Central memory CD4-positive, alpha-beta T cell (primary cell): ENCODE measurements at places on chromosomes 13 and 19.

DNA sequence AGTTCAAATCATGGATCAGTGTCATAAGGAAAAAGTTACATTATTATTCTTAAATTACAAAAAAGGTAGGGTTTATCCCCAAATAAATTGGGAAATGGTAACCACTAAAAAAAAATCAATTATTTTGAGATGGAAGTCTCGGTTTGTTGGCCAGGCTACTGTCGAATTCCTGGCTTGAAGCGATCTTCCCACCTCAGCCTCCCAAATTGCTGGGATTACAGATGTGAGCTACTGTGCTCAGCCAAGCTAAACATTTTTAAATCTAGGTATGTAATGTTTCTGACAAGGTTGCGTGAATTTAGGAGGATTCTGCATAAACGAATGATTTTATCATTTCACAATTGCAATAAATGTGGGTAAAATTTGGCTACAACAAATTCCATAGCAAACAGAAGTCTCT lies 2.0 kb downstream of the NAA16 start:
- DNase-seq, result no peak

DNA sequence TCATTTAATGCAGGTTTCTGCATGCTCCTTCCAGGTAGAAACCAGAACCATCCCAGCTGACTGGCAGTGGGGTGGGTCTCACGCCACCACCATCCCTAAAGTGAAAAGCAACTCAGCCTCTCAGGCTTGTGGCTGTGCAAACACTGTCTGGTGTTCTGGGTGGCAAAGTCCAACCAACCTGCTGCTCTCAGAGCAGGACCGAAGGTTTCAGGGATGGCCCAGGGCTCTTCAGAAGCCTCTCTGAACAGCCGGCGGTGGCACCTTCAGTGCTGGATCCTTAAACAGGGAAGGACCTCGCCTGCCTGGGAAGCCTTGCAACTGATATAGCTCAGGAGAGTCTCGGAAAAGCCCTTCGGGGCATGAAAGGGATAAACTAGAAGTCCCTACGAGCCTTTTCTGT lies 100.8 kb downstream of the COL4A1 start:
- no peak for DNase-seq

GRCh38 chr19:40445780-40446262 lies 1.7 kb upstream of the SERTAD3 start:
- no peak for DNase-seq

DNA sequence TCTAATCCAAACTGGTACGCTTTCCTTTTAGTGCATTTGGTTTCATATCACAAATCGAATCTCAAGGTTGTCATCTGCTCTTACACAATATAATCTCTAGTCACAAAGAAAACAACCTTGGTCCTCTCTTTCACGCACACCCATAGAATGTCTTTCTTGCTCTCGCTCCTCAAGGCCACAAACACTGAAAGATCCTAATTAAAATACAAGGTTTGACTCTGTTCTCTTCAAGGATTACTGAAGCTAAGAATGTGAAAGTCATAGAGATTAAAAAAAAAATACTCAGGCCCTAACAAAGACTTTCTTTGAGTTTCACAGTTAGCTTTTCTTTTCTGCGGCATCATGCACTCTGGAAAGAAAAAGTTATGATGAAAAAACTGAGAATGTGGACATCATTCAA lies 891.5 kb downstream of the EFNB2 start:
- no peak for DNase-seq

DNA sequence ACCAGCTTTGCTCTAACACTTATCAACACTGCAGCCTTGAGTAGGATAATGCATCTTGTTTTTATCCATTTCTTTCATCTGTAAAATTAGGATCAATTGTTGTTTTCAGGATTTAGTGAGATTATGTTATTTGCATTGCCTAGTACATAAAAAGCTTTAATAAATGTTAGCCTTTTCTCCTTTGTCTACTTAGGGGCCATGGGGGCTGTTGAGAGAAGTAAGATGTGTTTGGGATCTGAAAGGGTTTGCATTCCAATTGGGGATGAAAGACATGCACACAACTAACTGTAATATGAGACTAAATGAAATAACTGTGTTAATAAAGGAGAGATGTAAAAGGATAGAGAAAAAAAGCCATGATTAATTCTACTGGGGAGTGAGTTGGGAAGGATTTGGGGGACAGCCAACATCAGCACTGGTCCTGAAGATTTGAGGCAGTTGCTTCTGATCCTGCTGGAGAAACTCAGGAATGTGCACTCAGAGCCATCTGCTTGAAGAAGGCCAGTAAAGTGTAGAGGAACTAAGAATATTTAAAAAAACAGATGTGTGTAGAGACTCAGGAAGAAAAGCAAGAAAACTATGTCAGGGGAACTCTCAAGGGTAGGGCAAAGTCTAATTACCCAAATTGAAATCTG lies 236.3 kb downstream of the OLFM4 start:
- no peak for DNase-seq

DNA sequence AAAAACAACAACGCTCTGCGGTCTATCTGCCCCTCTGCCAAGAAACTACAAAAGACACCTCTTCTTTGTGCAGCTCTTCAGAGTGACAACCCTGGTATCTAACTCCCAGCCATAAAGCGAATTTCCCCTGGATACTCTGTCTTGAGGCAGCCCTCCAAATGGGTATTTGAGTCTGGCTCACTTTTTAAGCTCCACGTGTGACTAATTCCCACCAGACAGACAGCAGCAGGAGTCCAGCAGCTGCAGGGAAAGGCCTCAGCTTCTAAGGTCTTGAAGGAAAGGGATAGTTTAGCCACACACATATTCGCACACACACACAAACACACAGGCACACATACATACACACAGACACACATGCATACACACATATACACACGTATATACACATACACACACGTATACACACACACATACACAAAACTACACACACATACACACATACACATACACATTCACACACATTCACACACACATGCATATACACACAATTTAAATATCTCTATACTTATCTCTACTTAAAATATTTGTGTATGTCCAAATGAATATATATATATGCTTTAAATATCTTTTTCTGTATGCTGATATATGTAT lies 188.8 kb downstream of the TSHZ3 start:
- no peak for DNase-seq
